GM23248 (cell line): ENCODE measurements at places on chromosomes 1 and 21. TPM values are rescaled to one million over a fixed set of nuclear protein-coding genes. Genes with fewer than 3 reads are reported as not detected.
A peak's percentile ranks its signal among the peaks of the same experiment; 100 is the strongest.

GRCh38 chr1:217569021-217569420, 61.9 kb downstream of the GPATCH2 start:
- no peaks in the 10 kb centered on the region for H3K4me1 ChIP-seq

NRIP1 gene
- 31.2 and 31.9 TPM in 2 replicates for total RNA-seq

- H3K36me3 ChIP-seq = no peaks in the 10 kb centered on the region
- H3K27ac ChIP-seq = no peak overlapping the region
- H3K27me3 ChIP-seq = no peaks in the 10 kb centered on the region
- H3K4me1 ChIP-seq = no peaks in the 10 kb centered on the region
- DNase-seq = no peak
- peak overlapping the region; percentile 82 for H3K4me3 ChIP-seq
Observed at GRCh38 chr1:92081031-92081430, 886 bp downstream of the BTBD8 start.

DNA sequence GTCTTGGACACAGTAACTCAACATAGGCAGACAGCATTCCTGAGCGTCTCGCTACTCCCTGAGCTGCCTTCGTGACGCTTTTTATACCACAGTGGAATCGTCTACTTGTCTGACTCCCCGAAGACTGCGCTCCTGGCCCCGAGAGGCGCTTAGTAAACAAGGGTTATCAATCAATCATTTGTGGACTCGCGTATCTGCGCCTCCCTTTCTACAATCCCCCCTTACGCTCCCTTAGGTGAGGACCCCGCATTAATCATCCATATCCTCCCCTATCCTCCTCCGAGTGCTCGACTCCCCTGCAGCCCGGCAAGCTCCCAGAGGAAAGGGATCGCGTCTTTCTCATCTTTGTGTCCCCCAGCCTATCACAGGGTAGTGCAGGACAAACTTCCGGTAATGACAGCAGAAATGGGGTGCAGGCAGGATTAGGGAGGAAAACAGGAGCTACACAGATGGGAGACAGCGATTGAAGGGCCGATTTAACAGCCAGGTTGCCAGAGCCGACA, 522 bp downstream of the TMEM59 start:
- peaks cover 23% of the 10 kb centered on the region for H3K4me1 ChIP-seq
- no peaks in the 10 kb centered on the region for H3K27me3 ChIP-seq
- peak overlapping the region; percentile 92 for H3K27ac ChIP-seq
- peak overlapping the region; percentile 95 for H3K4me3 ChIP-seq

KCNJ10 gene
- total RNA-seq = not detected in 2 replicates

DNA sequence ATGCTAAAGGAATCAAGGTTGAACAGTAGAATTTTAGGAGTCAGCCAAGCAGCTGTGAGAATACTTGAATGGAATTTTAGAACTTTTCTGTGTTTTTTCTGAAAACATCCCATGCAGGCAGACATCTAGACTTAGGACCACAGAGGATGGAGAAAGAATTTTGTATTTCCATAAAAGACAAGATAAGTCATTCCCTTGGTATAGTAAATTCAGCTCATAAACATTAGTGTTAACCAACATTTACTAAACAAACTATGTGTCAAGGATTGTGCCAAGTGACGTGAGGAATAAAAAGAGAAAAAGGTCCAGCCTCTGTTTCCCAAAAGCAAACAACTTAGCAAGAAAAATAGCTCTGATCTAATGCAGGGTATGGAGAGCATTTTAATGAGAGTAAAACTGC, 210.2 kb upstream of the NR5A2 start:
- no peaks in the 10 kb centered on the region for H3K27me3 ChIP-seq
- H3K4me3 ChIP-seq = no peak overlapping the region
- no peak overlapping the region for H3K27ac ChIP-seq
- H3K36me3 ChIP-seq = no peaks in the 10 kb centered on the region
- H3K4me1 ChIP-seq = no peaks in the 10 kb centered on the region
- DNase-seq = no peak

SHISAL2A gene
- not detected in 2 replicates for total RNA-seq

GRCh38 chr1:230280906-230281413, 145.2 kb downstream of the PGBD5 start:
- no peaks in the 10 kb centered on the region for H3K4me1 ChIP-seq
- no peak overlapping the region for H3K27ac ChIP-seq
- DNase-seq = no peak
- peaks cover 15% of the 10 kb centered on the region; the same call in 1 of the 2 replicates for H3K36me3 ChIP-seq
- no peak overlapping the region for H3K4me3 ChIP-seq

GRCh38 chr1:19505693-19506457, 20.5 kb upstream of the CAPZB start:
- H3K36me3 ChIP-seq = no peaks in the 10 kb centered on the region
- peaks cover 13% of the 10 kb centered on the region for H3K4me1 ChIP-seq
- H3K27ac ChIP-seq = peak overlapping the region; percentile 40

ERICH3 gene
- not detected in 2 replicates for total RNA-seq

BNIPL gene
- not detected in 2 replicates for total RNA-seq

GRCh38 chr1:176118985-176119384, 88.1 kb downstream of the COP1 start:
- no peak overlapping the region; the same call in 1 of the 2 replicates for H3K27ac ChIP-seq
- peak; percentile 6 for DNase-seq
- H3K27me3 ChIP-seq = no peaks in the 10 kb centered on the region
- H3K36me3 ChIP-seq = peaks cover 5% of the 10 kb centered on the region; the same call in 1 of the 2 replicates

DNA sequence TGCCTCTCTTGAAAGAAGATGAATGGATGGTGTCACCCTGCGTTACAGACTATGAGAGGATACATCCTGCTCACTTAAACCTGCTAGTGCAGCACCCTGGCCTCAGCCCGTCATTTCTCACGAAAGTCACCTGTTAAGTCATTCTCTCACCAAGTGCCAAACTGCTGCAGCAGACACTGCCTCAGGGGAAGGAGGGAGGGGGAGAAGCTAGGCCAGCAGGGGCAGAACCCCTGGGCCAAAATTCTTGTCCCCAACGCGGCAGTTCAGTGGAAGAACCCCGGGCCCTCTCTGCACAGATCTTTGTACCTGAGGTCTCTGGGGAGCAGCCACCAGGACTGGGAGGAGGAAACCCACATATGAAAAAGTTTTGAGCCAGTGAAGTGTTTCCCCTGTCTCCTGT, 37.6 kb downstream of the SYT6 start:
- no peak overlapping the region for H3K27ac ChIP-seq
- H3K4me1 ChIP-seq = no peaks in the 10 kb centered on the region
- H3K36me3 ChIP-seq = no peaks in the 10 kb centered on the region
- H3K27me3 ChIP-seq = peaks cover 4% of the 10 kb centered on the region; the same call in 1 of the 2 replicates

DNA sequence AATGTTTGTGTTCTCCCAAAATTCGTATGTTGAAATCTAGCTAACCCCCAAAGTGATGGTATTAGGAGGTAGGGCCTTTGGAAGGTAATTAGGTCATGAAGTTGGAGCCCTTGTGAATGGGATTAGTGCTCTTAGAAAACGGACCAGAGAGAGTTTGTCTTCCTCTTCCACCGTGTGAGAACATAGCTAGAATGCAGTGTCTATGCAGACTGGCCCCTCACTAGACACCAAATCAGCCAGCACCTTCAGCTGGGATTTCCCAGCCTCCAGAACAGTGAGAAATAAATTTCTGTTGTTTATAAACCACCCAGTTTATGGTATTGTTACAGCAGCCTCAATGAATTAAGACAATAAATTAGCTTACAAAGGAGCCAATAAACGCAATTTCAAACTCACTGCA, 58.0 kb downstream of the KIAA0319L start:
- no peaks in the 10 kb centered on the region for H3K27me3 ChIP-seq
- no peak overlapping the region for H3K4me3 ChIP-seq
- H3K27ac ChIP-seq = no peak overlapping the region
- no peak for DNase-seq
- H3K4me1 ChIP-seq = no peaks in the 10 kb centered on the region

LCE6A gene
- total RNA-seq = not detected in 2 replicates

DNA sequence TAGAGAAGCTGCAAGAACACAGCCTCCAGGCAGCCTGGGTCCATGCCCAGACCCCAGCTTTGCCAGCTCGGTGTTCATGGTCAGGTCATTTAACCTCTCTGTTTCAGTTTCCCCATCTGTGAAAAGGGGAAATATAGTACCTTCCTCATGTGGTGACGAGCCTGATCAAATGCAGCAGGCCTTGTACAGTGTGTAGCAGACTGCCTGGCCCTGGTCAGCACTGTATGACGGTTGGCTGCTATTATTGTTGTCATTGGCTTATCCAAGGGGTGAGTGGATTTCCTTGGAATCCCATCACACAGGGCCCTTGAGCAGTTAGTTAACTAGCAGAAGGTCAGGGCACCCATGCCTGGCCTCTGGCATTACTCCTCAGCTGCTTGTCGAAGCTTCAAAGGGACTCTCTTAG, 6.6 kb upstream of the TMEM51 start:
- H3K4me1 ChIP-seq = no peaks in the 10 kb centered on the region
- H3K27ac ChIP-seq = no peak overlapping the region

LORICRIN gene
- total RNA-seq = not detected in 2 replicates

DNA sequence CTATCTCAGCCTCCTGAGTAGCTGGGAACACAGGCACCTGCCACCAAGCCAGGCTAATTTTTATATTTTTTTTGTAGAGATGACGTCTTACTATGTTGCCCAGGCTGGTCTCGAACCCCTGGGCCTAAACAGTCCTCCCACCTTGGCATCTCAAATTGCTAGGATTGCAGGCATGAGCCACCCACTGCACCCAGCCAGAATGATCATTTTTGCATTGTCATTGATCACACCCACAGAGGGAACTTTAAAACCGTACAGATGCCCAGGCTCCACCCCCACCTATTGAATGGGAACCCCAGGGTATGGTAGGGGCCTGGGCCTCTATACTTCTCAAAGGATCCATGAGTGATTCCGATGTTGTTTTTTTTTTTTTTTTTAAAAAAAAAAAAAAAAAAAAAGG, 36.7 kb downstream of the ETNK2 start:
- no peaks in the 10 kb centered on the region for H3K36me3 ChIP-seq
- no peaks in the 10 kb centered on the region for H3K27me3 ChIP-seq
- H3K27ac ChIP-seq = no peak overlapping the region
- DNase-seq = no peak
- peaks cover 11% of the 10 kb centered on the region for H3K4me1 ChIP-seq

DNA sequence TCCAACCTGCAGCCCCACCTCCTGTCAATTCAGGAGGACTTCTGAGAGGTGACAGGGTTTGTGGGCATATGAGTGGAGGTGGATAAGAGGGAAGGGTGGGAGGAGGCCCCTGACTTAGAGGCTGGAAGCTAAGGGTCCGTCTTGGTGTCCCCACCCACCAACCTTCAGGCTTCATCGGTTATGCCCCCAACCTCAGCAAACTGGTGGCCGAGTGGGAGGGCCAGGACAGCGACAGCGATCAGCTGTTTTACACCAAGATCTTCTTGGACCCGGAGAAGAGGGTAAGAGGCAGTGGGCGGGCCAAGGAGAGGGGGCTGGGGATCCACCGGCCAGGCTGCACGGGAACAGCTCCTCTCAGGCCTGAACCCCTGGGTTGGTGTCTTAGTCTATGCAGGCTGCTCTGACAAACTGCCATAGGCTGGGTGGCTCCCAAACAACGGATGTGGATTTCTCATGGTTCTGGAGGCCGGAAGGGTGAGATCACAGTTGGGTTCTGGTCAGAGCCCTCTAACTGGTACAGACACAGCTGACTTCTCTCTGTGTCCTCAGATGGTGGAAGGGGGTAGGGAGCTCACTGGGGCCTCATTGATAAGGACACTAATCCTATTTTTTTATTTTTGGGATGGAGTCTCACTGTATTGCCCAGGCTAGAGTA, 18.1 kb downstream of the PLOD1 start:
- no peaks in the 10 kb centered on the region for H3K27me3 ChIP-seq
- no peak overlapping the region for H3K4me3 ChIP-seq
- peaks cover 21% of the 10 kb centered on the region; the same call in 1 of the 2 replicates for H3K36me3 ChIP-seq
- DNase-seq = peak; percentile 84

GJC2 gene
- total RNA-seq = 0.54 and 2.7 TPM in 2 replicates

DNA sequence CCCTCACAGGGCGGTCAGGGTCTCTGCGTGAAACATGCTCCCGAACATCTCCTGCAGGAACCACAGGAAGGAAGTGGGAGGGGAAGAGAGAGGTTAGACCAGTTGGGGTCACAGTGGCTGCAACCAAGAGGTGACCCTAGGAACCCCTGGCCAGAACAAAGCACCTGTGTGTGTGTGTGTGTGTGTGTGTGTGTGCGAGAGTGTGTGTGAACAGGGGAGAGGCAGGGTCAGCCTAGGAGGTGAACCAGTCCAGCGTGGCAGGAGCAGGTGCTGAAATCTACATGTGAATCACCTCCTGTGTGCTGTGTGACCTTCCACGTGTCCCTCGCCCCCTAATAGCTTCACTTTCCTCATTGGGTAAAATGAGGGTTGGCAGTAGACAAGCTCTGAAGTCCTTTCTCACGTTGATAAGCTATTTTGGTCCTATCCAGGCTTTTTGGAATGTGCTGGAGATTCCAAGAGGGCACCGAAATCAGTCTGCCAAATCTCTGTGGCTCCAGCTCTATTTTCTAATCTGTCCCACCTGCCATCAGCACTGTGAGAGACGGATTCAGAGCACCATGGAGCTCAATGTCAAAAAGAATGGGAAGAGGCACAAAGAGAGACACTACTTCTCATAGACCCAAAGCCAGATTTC, 27.8 kb downstream of the SLC26A9 start:
- no peaks in the 10 kb centered on the region for H3K36me3 ChIP-seq
- no peak for DNase-seq
- H3K4me1 ChIP-seq = peaks cover 7% of the 10 kb centered on the region; the same call in 1 of the 2 replicates
- H3K27me3 ChIP-seq = no peaks in the 10 kb centered on the region
- no peak overlapping the region for H3K4me3 ChIP-seq
